Activated T-cell treated with anti-CD3 and anti-CD28 coated beads for 1 hour (primary cell): ENCODE measurements at places on chromosomes 13 and 19.

DNA sequence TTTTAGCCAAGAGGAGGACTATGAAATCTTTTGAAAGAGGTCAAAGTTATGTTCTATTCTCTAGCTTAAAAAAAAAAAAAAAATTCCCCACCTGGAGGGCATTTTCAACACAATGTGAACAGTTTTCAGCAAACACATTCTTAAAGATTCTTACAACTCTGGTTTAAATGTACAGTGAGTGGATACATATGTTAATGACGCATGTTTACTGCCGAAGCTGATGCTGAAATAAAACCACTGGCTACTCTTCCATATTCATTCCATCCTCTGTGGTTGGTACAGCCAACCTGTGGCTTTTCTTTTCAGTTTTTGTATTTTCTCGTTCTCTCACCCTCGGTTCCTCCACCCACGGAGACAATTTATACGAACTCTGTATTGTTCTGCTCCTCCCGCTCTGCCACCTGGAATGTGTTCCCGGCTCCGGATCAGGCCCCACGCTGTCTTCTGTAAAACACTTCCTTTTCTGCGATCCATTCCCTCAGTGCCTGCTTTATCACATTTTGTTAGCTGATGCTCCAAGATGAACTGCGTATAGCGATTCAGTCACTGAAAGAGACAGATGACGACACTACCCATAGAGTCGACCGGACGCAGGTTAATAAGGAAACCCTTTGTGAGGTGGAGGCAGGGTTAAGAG, 466.4 kb upstream of the ARGLU1 start:
- DNase-seq, result no peak

DNA sequence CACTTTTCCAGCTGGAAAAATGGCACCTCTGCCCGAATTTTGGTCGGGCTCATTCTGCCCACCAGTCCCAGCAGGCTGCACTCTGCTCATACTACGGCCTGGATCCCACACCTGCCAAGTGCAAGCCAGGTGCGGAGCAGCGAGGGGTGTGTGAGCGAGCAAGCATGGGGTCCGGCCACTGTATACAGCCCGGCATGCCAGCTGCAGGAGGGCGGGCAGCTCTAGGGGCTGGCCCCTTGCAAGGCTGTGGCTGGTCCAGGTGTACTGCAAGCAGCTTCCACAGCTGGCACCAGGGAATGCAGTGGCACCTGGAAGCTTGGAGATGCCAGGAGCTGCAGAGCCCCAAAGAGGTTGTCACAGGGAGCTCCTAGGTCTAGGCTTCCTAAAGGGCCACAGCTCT, 2.7 kb upstream of the INTS6 start:
- no peak for DNase-seq

- DNase-seq, result no peak
Observed at GRCh38 chr13:89375839-89376238, 1704.7 kb downstream of the SLITRK5 start.

GRCh38 chr13:108828086-108828815, 198.8 kb downstream of the MYO16 start:
- no peak for DNase-seq

GRCh38 chr13:108657519-108657918, 28.1 kb downstream of the MYO16 start:
- no peak for DNase-seq

GRCh38 chr19:31995546-31995945, 349.9 kb upstream of the ZNF507 start:
- no peak for DNase-seq
